CD4-positive, alpha-beta T cell (primary cell): ENCODE measurements at places on chromosomes 1 and 21. TPM values are rescaled to one million over a fixed set of nuclear protein-coding genes. Genes with fewer than 3 reads are reported as not detected.

GRCh38 chr1:25131794-25132193 lies 100.5 kb downstream of the SYF2 start:
- no peak overlapping the region for H3K27ac ChIP-seq
- H3K4me1 ChIP-seq = no peaks in the 10 kb centered on the region
- H3K4me3 ChIP-seq = no peak overlapping the region
- no peak for DNase-seq

GRCh38 chr1:170520601-170521000 lies 11.4 kb upstream of the GORAB start:
- DNase-seq = no peak
- no peak overlapping the region for H3K27ac ChIP-seq
- no peak overlapping the region for H3K4me3 ChIP-seq
- no peaks in the 10 kb centered on the region for H3K4me1 ChIP-seq
- no peaks in the 10 kb centered on the region for H3K36me3 ChIP-seq

DNA sequence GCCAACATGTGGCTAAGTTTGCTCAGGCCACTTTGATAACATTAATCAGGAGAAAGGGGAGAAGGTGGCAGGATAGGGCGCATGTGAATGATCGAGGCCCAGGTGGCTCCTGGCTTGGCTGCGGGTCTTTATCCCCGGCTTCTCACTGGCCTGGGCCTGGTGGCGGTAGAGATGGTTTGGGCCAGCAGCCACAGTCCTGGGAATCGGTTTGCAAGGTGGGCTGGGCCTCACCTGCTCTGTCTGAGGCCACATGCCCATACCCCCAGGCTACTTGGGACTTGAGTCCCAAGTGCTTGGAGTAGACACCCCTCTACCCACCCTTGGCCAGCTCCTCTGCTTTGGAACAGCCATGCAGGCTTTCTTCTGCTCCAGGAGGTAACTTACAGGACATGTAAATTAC lies 49.7 kb upstream of the DISP3 start:
- DNase-seq = no peak
- H3K27me3 ChIP-seq = no peaks in the 10 kb centered on the region
- no peak overlapping the region for H3K4me3 ChIP-seq

The DYNLT5 gene
- total RNA-seq = not detected

DNA sequence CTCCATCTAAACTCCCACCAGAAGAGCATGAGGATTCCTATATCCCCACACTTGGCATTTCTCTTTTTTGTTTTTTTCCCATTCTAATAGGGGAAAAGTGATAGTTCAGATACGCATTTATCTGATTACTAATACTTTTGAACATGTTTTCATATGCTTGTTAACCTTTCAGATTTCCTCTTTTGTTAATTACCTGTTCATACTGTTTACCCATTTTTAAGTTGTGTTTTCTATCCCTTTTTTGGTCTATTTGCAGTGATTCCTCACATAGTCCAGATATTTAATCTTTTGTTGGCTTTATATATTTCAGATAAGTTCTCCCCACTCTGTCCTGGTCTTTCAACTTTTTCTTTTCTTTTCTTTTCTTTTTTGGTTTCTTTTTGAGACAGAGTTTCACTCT lies 13.6 kb upstream of the PIGK start:
- H3K27me3 ChIP-seq = no peaks in the 10 kb centered on the region
- H3K4me1 ChIP-seq = no peaks in the 10 kb centered on the region
- no peak overlapping the region for H3K27ac ChIP-seq

DNA sequence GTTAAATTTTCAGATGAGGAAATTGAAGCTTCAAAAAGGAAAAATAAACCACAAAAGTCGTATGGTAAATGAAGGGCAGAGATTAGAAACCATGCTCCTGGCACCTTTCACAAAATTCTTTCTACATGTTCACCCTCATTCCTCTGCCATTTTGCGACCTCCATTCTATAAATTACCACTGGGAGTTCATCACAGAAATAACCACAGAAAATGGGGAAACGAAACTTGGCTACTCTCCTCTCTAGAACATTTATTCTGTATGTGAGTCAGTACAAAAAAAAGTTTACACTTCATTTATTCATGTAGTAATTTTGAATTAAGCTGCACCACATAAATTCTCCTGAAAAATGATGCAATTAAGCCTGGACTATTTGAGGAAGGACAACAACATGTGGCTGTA lies 320.9 kb upstream of the C1orf87 start:
- no peaks in the 10 kb centered on the region for H3K27me3 ChIP-seq
- no peak overlapping the region for H3K4me3 ChIP-seq
- no peaks in the 10 kb centered on the region for H3K36me3 ChIP-seq
- no peak for DNase-seq

DNA sequence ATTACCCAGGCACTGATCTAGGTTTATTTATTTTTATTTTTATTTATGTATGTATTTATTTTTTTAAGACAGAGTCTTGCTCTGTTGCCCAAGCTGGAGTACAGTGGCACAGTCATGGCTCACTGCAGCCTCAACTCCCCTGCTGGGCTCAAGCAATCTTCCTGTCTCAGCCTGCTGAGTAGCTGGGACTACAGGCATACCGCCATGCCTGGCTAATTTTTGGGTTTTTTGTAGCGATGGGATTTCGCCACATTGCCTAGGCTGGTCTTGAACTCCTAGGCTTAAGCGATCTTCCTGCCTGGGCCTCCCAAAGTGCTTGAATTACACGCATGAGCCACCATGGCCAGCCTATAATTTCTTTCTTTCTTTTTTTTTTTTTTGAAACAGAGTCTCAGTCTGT lies 9.4 kb downstream of the PHACTR4 start:
- H3K27ac ChIP-seq = no peak overlapping the region
- H3K4me3 ChIP-seq = no peak overlapping the region
- peaks cover 4% of the 10 kb centered on the region for H3K4me1 ChIP-seq
- H3K27me3 ChIP-seq = no peaks in the 10 kb centered on the region

DNA sequence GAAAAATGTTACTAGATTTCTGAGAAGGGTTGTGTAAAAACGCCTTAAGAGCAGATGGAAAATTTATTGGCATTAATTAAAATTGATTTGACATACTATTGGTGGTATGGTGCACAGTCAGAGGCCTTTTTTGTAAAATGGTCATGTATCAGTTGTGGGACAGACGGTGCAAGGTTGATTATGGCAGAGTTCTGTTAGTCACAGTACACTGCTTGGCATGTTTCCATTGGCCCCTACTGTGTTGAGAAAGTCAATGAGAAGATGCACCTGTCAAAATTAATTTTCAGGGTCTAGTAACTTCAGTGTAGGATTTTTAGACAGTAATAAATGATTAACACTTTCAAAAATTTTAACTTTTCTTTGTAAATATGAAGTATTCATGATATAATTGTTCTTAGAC lies 4.4 kb downstream of the B3GALT2 start:
- H3K4me3 ChIP-seq = no peak overlapping the region
- no peaks in the 10 kb centered on the region for H3K27me3 ChIP-seq
- no peaks in the 10 kb centered on the region for H3K36me3 ChIP-seq
- peaks cover 2% of the 10 kb centered on the region for H3K4me1 ChIP-seq
- no peak for DNase-seq
- no peak overlapping the region for H3K27ac ChIP-seq

The SFN gene
- 1.2 TPM for total RNA-seq

GRCh38 chr1:234928642-234929041 lies 200.0 kb downstream of the TOMM20 start:
- no peak overlapping the region for H3K27ac ChIP-seq
- peaks cover 62% of the 10 kb centered on the region for H3K4me1 ChIP-seq
- no peaks in the 10 kb centered on the region for H3K36me3 ChIP-seq
- H3K4me3 ChIP-seq = no peak overlapping the region

DNA sequence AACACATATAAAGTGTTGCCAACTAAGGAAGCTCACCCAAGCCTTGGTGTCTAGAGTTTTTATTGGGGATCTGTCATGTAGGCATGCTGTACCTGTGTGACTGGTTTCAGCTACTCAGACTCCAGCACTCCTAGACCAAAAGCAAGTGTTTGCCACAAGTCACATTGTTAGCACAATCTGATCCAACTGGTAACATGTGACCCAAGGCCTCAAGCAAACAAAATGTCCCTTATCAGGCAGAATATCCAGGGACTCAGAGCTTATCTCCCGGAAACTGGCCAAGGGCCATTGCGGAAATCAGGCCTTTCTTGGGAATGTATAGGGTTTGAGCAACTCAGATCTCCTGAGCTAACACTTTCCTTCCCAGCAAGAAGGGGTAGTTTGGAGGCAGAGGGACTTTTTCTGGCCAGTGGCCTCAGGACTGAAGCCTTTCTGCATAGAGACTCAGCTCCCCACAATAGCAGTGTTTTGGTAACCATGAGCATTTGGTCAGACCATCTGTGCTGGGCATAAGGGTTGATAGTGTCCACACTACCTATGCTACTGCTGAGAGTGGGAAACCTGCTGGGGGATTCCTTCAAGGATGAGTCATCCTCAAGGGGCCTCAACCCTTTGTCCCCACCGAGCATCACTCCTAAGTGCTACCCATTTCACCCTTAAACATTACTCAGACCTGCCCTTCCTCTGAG lies 29.6 kb downstream of the NHLH2 start:
- H3K27me3 ChIP-seq = peaks cover 10% of the 10 kb centered on the region
- H3K36me3 ChIP-seq = no peaks in the 10 kb centered on the region
- H3K27ac ChIP-seq = no peak overlapping the region
- no peak for DNase-seq
- H3K4me3 ChIP-seq = no peak overlapping the region
- no peaks in the 10 kb centered on the region for H3K4me1 ChIP-seq

DNA sequence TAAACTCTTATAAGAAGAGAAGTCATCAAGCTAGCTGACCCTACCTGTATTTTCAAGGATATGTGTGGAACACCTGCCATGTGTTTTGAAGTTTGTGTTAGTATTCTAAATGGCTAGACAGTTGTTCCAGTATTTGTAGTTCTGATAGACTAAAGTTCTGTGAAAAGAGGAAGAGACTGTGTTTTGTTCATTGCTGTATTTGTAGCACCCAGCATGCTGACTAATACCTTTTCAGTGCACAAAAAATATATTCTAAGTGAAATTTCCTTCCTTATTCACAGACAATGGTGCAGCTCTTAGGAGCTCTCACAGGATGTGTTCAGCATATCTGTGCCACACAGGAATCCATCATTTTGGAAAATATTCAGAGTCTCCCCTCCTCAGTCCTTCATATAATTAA lies 8.2 kb upstream of the METTL18 start:
- DNase-seq = no peak
- H3K4me1 ChIP-seq = no peaks in the 10 kb centered on the region
- peaks cover 2% of the 10 kb centered on the region for H3K36me3 ChIP-seq
- no peaks in the 10 kb centered on the region for H3K27me3 ChIP-seq

The KLHDC9 gene
- 0.41 TPM for total RNA-seq

DNA sequence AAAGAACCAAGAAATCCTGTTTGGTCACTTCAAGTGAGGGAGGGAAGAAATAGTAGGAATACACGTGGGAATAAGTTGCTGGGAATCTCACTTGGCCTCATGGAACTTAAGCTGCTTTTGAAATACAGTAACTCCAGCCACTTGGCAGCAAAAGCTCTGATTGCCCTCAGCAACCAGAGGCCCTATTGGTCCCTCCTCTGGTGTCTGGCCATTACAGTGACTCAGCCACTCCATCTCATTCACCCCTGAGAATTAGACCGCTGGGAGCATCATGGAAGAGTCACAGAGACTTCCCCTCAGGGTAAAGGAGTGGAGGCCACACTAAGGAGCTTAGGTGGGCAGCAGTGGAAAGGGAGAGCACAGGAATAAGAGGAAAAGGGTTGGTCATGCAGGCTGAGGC lies 99.6 kb downstream of the ELAVL4 start:
- no peaks in the 10 kb centered on the region for H3K4me1 ChIP-seq
- no peak overlapping the region for H3K4me3 ChIP-seq
- no peaks in the 10 kb centered on the region for H3K27me3 ChIP-seq
- H3K27ac ChIP-seq = no peak overlapping the region

DNA sequence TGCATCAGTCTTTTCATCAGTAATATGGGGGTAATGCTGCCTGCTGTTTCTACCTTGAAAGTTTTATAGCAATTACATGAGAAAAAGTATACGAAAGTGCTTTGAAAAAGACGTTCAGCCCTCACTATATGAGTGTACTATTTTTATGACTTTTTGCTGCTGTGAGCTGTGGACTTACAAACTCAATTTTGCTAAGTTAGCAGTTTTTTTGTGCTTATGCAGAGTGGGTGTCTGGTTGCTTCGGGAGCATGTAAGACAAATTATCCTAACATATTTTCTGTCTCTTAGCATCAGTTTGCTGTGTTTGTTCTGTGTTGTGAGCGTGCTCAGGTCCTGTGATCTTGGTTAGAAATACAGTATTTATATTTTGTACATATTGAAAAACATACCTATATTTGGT lies 109.7 kb downstream of the CACNA1E start:
- no peak for DNase-seq
- H3K27me3 ChIP-seq = peaks cover 12% of the 10 kb centered on the region
- no peaks in the 10 kb centered on the region for H3K4me1 ChIP-seq
- H3K27ac ChIP-seq = no peak overlapping the region

GRCh38 chr1:180211860-180212229 lies 18.2 kb upstream of the LHX4 start:
- no peaks in the 10 kb centered on the region for H3K36me3 ChIP-seq
- DNase-seq = no peak
- no peaks in the 10 kb centered on the region for H3K27me3 ChIP-seq
- H3K4me1 ChIP-seq = peaks cover 9% of the 10 kb centered on the region
- H3K4me3 ChIP-seq = no peak overlapping the region

GRCh38 chr1:109084563-109085517 lies 5.7 kb upstream of the TMEM167B start:
- no peaks in the 10 kb centered on the region for H3K36me3 ChIP-seq
- no peak for DNase-seq
- peaks cover 3% of the 10 kb centered on the region for H3K4me1 ChIP-seq
- H3K27me3 ChIP-seq = no peaks in the 10 kb centered on the region
- H3K27ac ChIP-seq = no peak overlapping the region
